ENCODE measurements at places on chromosomes 13 and 19. TPM values are rescaled to one million over a fixed set of nuclear protein-coding genes. Genes with fewer than 3 reads are reported as not detected.

GRCh38 chr13:63433546-63434150 is 2018.0 kb upstream of the PCDH20 start:
- H3K36me3 ChIP-seq = no peaks in the 10 kb centered on the region
- no peaks in the 10 kb centered on the region for H3K27me3 ChIP-seq
- H3K4me1 ChIP-seq = peaks cover 17% of the 10 kb centered on the region
- H3K27ac ChIP-seq = no peak overlapping the region
- H3K4me3 ChIP-seq = no peak overlapping the region
- no peak for DNase-seq

GRCh38 chr19:34881982-34882381 is 44.7 kb upstream of the ZNF30 start:
- H3K27ac ChIP-seq = no peak overlapping the region
- no peaks in the 10 kb centered on the region for H3K36me3 ChIP-seq
- no peak overlapping the region for H3K4me3 ChIP-seq
- DNase-seq = no peak

- H3K27ac ChIP-seq = no peak overlapping the region
- H3K27me3 ChIP-seq = no peaks in the 10 kb centered on the region
- H3K4me3 ChIP-seq = no peak overlapping the region
- DNase-seq = no peak
- H3K36me3 ChIP-seq = peaks cover 10% of the 10 kb centered on the region
- H3K4me1 ChIP-seq = peaks cover 16% of the 10 kb centered on the region
Measured at GRCh38 chr13:97339019-97339987, 94.7 kb upstream of the RAP2A start.

- peaks cover 39% of the 10 kb centered on the region for H3K4me1 ChIP-seq
- no peak overlapping the region for H3K27ac ChIP-seq
- no peaks in the 10 kb centered on the region for H3K27me3 ChIP-seq
- DNase-seq = no peak
- H3K4me3 ChIP-seq = no peak overlapping the region
Measured at GRCh38 chr19:6059988-6060599, 50.2 kb downstream of the RFX2 start.

The ZNF699 gene
- total RNA-seq = 6.7 TPM

DNA sequence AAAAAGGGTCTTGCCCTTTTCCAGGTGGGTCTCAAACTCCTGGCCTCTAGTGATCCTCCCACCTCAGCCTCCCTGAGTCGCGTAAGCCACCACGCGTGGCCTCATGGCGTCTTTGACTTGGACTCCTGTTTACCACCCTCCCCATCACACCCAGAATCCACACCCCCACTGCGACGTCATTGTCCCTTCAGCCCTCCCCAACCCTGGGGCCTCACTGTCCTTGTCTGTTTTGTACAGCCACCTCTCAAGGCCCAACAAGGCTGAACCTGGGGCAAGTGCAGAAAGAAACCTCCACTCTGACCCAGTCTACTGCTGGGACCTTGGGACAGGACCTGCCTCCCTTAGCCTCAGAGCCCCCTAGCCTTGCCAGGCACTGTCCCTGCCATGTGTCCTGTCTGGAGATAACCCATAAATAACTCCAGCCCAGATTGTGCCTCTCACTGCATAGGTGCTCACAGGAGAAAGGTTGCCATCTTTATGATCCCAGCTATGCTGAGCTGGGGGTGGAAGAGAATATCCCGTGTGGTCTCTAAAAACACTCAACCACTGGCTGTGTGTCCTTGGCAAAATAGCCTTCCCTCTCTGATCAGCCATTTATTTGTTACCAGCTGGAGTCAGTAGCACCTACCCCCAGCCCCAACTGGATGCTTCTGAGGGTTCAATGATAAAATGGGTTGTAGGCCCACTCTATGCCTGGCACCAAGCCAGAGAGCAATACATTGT is 1.8 kb upstream of the IFI30 start:
- H3K36me3 ChIP-seq = peaks cover 8% of the 10 kb centered on the region
- H3K27me3 ChIP-seq = peaks cover 37% of the 10 kb centered on the region
- H3K4me1 ChIP-seq = peaks cover 7% of the 10 kb centered on the region

DNA sequence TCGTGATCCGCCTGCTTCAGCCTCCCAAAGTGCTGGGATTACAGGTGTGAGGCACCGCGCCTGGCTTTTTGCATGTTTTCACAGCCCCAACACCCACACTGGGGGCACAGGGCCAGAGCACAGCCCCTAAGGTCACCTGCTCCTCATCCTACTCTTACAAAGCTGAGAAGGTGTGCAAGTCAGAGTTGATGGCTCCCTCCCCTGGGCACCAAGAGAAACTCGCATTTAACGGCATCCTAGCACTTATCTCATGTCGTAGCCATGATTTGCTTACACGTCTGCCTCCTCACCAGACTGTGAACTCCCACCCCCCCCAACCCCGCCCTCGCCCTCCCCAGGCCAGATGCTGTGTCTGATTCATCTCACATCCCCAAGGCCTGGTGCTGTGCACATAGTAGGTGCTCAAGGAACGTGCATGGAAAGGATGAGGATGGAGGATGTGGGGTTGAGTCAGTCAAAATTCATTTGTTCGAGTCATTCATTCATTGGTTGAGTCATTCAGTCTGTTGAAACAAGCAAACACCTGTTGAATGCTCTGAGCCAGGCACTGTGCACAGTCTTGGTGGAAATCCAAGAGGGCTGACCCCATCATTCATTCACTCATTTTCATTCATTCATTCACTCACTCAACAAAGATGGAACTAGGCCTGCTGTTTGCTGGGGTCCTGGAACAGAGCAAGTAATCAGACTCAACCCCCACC is 11.3 kb downstream of the SHANK1 start:
- H3K27me3 ChIP-seq = peaks cover 35% of the 10 kb centered on the region
- H3K27ac ChIP-seq = no peak overlapping the region
- H3K4me3 ChIP-seq = no peak overlapping the region
- DNase-seq = no peak

GRCh38 chr13:30805603-30806011 is 70.3 kb downstream of the ALOX5AP start:
- DNase-seq = peak; percentile 54
- peak overlapping the region; percentile 74 for H3K4me3 ChIP-seq
- no peaks in the 10 kb centered on the region for H3K36me3 ChIP-seq
- peaks cover 63% of the 10 kb centered on the region for H3K4me1 ChIP-seq

DNA sequence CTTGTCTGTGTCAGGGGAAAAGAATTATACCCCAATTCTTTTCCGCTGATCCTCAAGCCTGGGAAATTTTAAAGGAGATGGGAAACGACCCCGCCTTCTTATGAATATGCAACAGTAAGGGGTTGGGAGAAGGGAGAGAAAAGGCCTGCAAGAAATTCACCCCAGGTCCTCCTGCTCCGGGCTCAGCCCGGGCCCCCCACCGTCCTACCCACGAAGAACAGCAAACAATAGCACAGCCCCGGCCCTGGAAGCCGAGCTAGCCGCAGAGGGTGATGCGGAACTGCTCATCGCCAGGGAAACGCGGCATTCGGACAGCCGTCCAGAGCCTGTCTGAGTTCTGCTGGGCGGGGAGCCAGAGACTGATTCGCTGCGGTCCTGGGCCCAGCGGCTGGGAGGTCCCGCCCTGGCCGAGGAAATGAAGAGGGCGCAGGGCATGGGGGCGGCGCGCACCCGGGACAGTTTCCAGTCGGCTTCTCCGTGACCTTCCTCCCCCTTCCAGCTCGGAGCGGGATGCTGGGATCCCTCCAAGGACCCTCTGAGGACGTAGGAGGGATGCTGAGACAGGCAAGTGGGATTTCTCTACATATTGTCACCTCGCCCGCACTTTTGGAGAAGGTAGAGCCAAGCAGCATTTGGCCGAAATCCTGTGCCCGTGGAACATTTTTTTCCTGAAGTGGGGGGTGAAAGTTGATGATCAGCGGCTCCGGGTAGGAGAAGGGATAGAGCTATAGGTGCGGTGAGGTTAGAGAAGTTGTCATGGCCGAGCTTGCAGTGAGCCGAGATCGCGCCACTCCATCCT is 82.3 kb upstream of the C1QTNF9B start:
- H3K27me3 ChIP-seq = no peaks in the 10 kb centered on the region
- peaks cover 53% of the 10 kb centered on the region for H3K4me1 ChIP-seq
- H3K27ac ChIP-seq = peak overlapping the region; percentile 98

DNA sequence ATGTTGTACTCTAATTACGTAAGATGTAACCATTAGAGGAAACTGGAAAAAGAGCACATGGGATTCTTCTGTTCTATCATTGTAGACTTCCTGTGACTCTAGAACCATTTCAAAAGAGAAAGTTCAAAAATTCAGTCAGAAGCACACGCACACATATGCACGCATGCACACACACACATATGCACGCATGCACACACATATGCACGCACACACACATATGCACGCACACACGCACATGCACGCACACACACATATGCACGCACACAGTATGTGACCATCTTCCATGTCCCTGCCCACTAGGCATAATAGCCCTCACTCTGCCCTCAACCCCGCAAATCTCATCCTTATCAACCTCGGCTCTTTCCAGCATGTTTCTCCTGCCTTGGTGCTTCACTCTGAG is 14.0 kb downstream of the GP6 start:
- H3K27me3 ChIP-seq = no peaks in the 10 kb centered on the region
- H3K4me3 ChIP-seq = no peak overlapping the region
- H3K4me1 ChIP-seq = no peaks in the 10 kb centered on the region
- H3K27ac ChIP-seq = no peak overlapping the region
- H3K36me3 ChIP-seq = peaks cover 6% of the 10 kb centered on the region

GRCh38 chr13:64278493-64278892 is 2862.8 kb upstream of the PCDH20 start:
- H3K4me1 ChIP-seq = no peaks in the 10 kb centered on the region
- H3K4me3 ChIP-seq = no peak overlapping the region
- H3K36me3 ChIP-seq = no peaks in the 10 kb centered on the region
- DNase-seq = no peak
- no peak overlapping the region for H3K27ac ChIP-seq
- H3K27me3 ChIP-seq = no peaks in the 10 kb centered on the region

The OR7C1 gene
- not detected for total RNA-seq

DNA sequence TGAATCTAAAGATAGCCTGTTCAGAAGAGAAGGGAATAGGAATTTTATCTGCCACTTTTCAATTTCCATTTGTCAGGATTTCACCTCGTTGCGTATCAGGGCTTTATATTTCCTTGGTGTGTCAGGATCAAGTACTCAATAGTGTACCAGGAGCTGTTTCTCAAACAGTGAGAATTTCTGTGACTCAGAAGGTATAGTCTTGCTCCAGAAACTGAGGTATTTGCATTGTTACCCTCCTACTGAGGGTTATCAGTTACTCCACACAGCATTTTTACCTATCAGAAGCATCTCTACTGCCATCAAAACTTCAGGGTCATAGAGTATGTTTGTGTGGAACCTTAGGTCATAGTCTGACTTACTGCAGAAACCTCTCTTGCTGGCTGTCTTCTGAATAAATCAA is 271.7 kb upstream of the EDNRB start:
- no peak for DNase-seq
- H3K4me3 ChIP-seq = no peak overlapping the region
- no peak overlapping the region for H3K27ac ChIP-seq
- no peaks in the 10 kb centered on the region for H3K36me3 ChIP-seq
- H3K4me1 ChIP-seq = peaks cover 13% of the 10 kb centered on the region
- no peaks in the 10 kb centered on the region for H3K27me3 ChIP-seq

GRCh38 chr13:51770160-51770559 is 33.8 kb downstream of the DHRS12 start:
- no peak overlapping the region for H3K4me3 ChIP-seq
- no peak for DNase-seq
- no peaks in the 10 kb centered on the region for H3K27me3 ChIP-seq
- H3K4me1 ChIP-seq = no peaks in the 10 kb centered on the region

GRCh38 chr13:48644141-48644540 is 9.6 kb upstream of the CYSLTR2 start:
- no peaks in the 10 kb centered on the region for H3K4me1 ChIP-seq
- DNase-seq = no peak
- peak overlapping the region; percentile 38 for H3K27ac ChIP-seq
- H3K4me3 ChIP-seq = no peak overlapping the region

DNA sequence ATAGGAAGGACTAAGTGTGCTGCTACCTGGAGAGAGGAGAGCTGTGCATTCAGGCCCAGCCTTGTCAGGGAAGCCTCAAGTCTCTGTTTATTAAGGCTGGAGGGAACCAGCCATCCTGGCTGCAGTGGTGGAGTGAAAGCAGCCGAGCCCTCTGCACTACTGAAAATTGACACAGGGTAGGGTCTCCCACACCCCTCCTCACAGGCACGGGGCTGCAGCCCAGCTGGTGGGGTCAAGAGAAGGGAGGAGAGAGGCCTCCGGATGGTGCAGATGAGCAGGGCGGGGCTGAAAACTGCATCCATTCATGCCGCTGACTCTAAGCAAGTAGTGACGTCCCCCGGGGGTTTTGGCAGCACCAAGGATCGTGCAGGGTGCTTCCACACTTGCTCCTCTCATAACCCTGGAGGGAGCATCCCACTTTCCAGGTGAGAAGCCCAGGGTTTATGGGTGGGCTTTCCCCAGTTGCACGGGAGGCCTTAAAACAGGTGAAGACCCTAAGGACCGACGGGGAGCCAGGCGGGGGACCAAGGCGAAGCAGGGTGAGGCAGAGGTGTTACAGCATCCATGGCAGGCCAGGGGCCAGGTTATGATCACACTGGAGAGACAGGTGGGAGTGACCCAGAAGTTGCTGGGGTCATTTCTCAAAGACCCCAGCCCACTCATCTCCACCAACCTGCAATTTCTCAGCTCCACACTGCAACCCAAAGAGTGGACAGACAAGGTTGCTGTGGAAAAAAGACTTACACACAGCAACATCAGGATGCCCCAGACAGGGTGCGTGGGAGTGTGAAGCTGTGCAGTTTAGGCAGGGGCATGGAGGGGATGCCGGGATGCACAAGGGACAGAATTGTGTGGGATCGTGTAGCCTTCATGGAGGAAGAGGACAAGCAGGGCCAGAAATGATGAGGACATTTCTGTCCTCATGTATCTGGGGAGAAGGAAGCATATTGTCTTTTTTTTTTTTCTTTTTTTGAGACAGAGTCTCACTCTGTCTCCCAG is 36.8 kb downstream of the VSTM2B start:
- no peaks in the 10 kb centered on the region for H3K36me3 ChIP-seq
- no peak for DNase-seq
- H3K27ac ChIP-seq = no peak overlapping the region
- H3K4me3 ChIP-seq = no peak overlapping the region
- H3K4me1 ChIP-seq = no peaks in the 10 kb centered on the region

The POSTN gene
- total RNA-seq = 93.0 TPM

- H3K4me1 ChIP-seq = peaks cover 8% of the 10 kb centered on the region
- peaks cover 15% of the 10 kb centered on the region for H3K27me3 ChIP-seq
- no peak for DNase-seq
- H3K27ac ChIP-seq = no peak overlapping the region
- H3K4me3 ChIP-seq = no peak overlapping the region
Measured at GRCh38 chr19:3606174-3606689, 443 bp downstream of the TBXA2R start.

The NDUFA11 gene
- 230 TPM for total RNA-seq

Data from neural crest cell (in vitro differentiated cells).